CD4-positive, alpha-beta T cell treated with Interleukin-1 beta for 1 hour (primary cell): ENCODE measurements at places on chromosomes 12 and 14.
A peak's percentile ranks its signal among the peaks of the same experiment; 100 is the strongest.

GRCh38 chr12:64587447-64587846 is 22.8 kb upstream of the RASSF3 start:
- no peak for DNase-seq

- DNase-seq = no peak
Observed at GRCh38 chr12:16347391-16348298, at the start of gene MGST1. MGST1 (plus strand) TSS chr12:16347645; CDS start chr12:16354253, 6,608 bp downstream.

DNA sequence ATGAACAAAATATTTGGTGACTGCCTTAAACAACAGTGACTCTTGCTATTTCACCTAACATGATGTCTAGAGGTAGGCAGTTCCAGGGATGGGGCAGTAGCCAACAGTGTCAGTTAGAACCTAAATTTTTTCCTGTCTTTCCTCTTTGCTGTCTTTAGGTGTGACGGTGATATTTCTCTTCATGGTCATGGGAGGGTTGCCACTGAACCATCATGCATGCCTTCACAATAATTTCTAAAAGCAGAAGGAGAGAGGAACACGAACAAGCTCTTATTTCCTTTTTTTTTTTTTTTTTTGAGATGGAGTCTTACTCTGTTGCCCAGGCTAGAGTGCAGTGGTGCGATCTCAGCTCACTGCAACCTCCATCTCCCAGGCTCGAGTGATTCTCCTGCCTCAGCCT is 2.4 kb downstream of the CCDC63 start:
- no peak for DNase-seq

- no peak for DNase-seq
Observed at GRCh38 chr12:76569685-76570604, 10.4 kb upstream of the OSBPL8 start.

DNA sequence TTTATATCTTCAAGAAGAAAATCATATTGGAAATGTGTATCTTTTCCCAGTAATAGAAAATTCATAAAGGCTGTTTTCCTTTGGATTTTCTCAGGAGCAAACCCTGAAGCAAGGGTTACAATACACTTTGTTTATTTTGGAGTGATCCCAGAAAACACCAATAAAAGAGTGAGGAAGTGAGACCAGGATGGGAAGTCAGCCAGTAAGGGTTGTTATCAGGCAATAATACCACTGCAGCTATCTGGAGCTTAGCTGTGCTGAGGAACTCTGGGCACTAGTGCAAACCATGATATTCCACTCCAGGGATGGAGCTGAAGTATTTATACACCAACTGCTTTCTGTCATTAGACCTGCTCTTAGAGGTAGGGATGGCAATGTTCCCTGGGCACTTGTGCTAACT is 1002.3 kb downstream of the FLRT2 start:
- no peak for DNase-seq

- DNase-seq = no peak
Observed at GRCh38 chr12:28958553-28959195, 190.4 kb upstream of the FAR2 start.

- DNase-seq = no peak
Observed at GRCh38 chr12:107921062-107921461, 146.6 kb downstream of the ASCL4 start.

DNA sequence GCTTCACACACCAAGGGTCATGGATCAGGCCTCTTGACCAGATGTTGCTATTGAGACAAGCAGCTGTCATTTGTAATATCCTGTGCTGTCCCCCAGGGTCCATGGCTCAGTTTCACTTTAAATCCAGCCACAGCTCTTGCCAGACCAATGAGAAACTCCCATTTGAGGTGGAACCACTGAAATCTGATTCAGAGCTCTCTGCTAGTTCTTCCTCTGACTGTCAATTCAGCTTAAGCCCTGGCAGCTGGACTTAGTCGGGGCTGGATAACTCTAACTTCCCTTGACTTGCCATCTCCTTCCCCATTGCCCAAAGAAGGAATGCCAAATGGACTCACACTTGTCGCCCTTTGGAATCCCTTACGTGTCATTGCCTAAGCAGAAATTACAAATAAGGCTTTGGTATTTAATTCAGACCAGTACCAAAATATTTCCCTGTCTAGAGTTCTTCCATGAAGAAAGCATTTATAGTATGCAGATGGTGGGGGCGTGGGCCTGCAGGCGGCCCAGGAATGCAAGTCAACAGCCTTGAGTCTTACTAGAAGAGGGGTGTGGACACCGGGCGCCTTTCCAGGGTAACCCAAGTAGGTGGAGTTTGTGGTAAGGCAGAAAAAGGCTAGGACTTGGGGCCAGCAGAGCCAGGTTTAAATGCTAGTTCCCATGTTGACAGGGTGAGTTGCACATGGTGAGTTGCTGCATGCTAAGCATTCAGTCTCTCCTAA is 96.9 kb upstream of the TMPO start:
- no peak for DNase-seq

DNA sequence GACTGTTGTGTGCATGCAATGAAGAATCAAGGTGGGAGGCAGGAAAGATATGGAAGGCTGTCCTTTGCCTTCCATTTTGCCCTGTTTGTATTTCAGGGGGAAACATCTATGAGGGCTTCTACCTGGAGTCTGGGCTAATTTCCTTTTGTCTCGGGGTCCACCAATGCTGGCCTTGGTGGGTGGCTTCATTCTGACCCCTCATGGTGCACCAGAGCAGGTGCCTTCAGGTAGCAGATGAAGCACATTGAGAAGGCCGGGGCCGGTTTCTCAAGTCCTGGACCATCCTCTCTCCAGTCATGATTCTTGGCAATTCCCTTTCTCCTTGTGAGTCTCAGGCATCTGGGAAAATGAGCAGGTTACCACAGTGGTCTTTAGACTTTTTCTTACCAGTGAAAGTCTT is 47.2 kb downstream of the RPH3A start:
- no peak for DNase-seq

- no peak for DNase-seq
Observed at GRCh38 chr12:108375986-108376663, 37.0 kb upstream of the CMKLR1 start.

DNA sequence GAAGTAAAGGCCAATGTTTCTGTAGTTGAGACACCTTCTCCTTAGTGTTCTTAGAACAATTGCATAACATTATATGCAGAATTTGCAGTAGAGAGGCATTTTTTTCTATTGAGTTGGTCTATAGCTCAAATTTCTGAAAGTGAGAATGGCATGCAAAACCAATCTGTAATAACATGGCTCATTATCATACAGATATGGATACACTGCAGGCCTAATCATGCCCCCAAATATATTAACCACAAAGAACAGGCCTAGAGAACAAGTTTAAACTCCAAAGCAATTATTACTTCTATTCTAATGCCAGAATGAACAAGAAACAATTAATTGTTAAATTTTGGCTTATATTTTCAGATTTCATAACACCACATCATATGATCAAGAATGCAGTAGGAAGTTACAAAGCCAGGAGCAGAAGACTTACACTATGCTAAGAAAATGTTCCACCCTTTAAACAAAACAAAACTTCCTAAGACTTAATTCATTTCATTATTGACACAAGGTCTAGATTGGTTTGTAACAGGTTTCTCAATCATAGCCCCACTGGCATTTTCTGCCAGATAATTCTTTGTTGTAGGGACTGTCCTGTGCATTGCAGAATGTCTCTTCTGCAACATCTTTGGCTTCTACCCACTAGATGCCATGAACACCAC is 26.9 kb downstream of the TMTC1 start:
- DNase-seq = no peak

- no peak for DNase-seq
Observed at GRCh38 chr14:67373347-67373746, 13.2 kb downstream of the EIF2S1 start.

GRCh38 chr12:42130672-42131402 is 13.8 kb downstream of the GXYLT1 start:
- DNase-seq = no peak

GRCh38 chr14:64971943-64972791 is at the start of gene RAB15:
RAB15 (minus strand) TSS chr14:64972336; CDS start chr14:64972076, 260 bp downstream.
- DNase-seq = peak; percentile 32

- DNase-seq = no peak
Observed at GRCh38 chr14:71175491-71175890, 268.2 kb downstream of the PCNX1 start.

- peak; percentile 76 for DNase-seq
Observed at GRCh38 chr12:104108755-104109445, 29.1 kb downstream of the NFYB start.

DNA sequence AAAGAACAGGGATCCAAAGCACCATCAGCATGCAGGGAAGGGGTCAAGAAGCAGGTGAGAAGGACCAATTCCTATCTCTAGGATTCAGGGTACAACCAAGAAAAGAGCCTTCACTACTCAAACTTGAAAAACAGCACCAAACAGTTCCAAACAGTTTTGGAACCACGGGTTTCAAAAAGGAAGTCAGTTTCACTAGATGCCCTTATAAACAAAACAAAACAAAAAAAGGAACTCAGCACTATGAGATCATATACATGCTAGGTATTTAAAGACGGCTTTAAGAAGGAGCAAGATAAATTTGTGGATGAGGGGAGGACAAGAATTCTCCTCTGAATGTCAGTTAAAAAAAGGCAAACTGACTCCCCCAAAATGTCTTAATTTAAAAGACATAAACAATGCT is 6.0 kb downstream of the INSM2 start:
- no peak for DNase-seq

GRCh38 chr12:117484901-117485300 is 123.5 kb upstream of the NOS1 start:
- DNase-seq = no peak

- DNase-seq = no peak
Observed at GRCh38 chr12:1638203-1638602, 9.2 kb downstream of the WNT5B start.

DNA sequence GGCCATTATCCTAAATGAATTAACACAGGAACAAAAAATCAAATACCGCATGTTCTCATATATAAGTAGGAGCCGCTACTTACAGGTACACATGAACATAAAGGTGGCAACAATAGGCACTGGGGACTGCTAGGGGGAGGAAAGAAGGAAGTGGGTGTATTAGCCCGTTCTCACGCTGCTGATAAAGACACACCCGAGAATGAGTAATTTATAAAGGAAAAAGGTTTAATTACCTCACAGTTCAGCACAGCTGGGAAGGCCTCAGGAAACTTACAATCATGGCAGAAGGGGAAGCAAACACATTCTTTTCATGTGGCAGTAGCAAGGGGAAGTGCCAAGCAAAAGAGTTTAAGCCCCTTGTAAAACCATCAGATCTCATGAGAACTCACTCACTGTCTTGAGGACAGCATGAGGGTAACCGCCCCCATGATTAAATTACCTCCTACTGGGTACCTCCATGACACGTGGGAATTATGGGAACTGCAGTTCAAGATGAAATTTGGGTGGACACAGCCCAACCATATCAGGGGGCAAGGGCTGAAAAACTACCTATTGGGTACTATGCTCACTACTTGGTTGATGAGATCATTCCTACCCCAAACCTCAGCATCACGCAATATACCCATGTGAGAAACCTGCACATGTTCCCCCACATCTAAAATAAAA is 16.4 kb upstream of the MIA2 start:
- no peak for DNase-seq

- DNase-seq = no peak
Observed at GRCh38 chr14:87122166-87122565, 870.8 kb downstream of the GALC start.

- DNase-seq = no peak
Observed at GRCh38 chr12:117024961-117025480, 74.2 kb downstream of the TESC start.
